ENCODE measurements at places on chromosomes 12 and 14. TPM values are rescaled to one million over a fixed set of nuclear protein-coding genes. Genes with fewer than 3 reads are reported as not detected.

GRCh38 chr14:45891417-45892080 is 638.5 kb upstream of the MIS18BP1 start:
- DNase-seq: no peak

GRCh38 chr12:89087149-89087825 is 265.0 kb downstream of the DUSP6 start:
- no peak for DNase-seq

DNA sequence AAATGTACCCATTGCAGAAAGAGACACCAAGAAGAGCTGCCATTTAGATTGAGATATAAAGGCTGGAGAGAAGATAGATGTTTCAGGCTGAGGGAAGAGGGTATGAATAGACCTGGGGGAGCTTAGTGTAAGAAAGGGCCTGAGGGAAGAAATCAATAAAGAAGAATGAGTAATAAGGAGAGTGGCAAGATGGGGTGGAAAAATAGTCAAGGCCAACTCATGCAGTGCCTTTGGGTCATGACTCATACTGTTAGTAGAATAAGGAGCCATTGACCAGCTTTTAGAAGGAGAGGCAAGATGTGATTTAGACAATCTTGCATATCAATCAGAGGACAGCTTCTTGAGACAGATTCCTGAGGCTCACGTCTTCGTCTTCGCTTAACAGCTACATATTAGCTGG is 287.5 kb downstream of the DUSP6 start:
- no peak for DNase-seq

DNA sequence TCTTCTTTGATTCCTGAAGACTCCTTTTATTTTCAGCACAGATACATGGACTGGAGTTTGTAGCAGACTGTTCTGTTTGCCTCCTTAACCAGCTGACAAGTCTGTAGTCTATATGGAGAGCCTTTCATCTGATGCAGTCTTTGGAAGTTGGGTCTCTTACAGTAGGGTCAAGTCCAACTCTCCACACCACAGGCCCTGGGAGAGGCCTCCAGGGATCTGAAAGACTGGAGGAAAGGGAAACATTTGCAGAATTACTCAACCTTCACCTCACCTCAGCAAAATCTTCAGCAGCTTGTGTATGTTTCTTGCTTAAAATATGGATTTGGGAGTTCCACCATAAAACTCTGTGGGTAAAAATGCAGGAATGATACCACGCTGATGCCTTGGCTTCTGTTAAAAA is 188.4 kb downstream of the MSRB3 start:
- no peak for DNase-seq

DNA sequence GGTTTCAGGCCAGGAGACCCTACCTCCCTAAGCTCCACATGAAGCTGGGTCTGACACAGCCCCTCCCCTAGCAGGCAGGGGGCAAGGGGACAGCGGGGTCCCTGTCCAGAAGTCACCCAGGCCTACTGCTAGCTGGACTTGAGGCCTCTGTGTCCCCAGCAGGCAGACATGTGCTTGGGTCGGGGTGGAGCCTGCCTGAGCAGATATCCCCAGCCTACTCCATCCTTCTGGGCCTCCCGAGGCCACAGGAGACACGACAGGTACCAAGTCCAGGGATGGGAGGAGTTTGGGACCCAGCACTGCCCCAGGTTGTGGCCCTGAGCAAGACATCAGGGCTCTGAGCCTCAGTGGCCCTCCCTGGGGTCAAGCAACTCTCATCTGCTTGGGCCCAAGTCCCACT is 105.2 kb upstream of the EIF5 start:
- no peak for DNase-seq

GRCh38 chr12:49827401-49828099 is 663 bp downstream of the NCKAP5L start:
- peak; percentile 87 for DNase-seq

DNA sequence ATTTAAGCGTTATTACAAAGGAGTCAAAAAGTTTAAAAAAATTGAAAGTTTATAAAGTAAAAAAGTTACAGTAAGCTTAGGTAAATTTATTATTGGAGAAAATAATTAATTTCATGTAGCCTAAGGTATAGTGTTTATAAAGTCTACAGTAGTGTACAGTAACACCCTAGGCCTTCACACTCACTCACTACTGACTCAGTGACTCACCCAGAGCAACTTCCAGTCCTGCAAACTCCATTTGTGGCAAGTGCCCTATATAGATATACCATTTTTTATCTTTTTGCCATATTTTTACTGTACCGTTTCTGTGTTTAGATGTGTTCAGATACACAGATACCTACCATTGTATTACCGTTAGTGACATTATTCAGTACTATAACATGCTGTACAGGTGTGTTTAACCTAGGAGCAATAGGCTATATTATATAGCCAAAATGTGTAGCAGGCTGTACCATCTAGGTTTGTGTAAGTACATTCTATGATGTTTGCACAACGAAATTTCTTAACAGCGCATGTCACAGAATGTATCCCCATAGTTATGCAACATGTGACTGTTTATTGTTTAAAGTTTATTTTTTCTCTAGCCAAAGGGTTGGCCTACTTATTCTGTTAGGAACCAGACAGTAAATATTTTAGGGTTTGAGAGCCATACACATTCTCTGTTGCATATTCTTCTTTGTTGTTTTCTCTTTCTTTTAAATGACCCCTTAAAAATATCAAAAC is 155.5 kb downstream of the PCNX1 start:
- no peak for DNase-seq

DNA sequence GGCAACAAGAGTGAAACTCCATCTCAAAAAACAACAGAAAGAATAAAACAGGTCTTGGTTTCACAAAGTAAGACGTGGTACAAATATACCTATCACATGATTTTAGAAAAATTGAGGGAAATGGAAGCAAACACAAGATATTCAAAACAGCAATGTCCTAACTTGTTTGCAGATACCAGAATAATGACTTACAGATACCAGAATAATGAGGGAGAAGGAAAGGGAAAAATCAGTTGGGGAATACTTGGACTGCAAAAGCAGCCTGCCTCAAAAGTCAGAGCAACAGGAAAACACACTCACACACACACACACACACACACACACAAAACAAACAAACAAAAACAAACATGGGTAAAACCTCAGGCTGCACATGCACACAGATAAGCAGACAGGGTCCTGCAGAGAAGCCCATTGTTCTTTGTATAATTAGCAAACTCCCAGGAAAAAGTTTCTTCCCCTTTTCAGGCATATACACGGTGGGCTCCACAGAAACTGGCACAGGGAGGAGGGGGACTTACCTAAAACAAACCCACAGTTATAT is 65.7 kb upstream of the CAPRIN2 start:
- DNase-seq: no peak

GRCh38 chr14:68160779-68161546 is 341.4 kb downstream of the RAD51B start:
- no peak for DNase-seq

DNA sequence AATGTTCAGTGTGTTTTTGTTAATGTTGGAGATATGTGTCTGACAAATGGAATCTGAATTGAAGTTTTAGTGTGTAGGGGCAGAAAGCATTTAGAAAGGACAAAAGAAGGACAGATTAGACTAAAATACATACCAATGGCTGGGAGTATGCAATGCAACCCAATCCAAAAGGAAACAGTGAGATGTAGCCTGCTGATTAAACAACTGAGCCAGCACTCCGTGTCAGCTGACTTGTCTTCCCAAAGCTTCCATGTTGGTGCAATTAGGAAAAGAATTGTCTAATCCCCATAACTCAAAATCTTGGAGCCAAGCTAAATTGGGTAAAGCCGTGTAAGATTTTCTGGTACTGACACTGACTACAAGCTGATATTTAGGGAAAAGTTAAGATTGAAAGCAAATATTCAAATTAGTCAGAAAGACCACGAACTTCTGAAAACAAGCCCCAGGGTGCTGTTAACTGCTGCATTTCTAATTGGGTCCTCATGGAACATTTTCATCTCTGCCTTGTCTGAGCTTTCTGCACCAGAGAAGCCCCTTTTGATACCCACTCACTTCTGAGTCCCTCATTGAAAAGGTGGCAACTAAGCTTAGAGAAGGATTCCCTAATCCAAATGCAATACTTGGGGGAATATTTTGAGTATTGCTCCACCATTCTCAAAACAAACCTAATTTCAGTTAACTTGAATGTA is 109.1 kb downstream of the DAD1 start:
- DNase-seq: no peak

Gene PLEKHG3
- 16.6 TPM for total RNA-seq

Gene SSTR1
- 0.43 TPM for total RNA-seq

Gene ITGA5
- 51.6 TPM for total RNA-seq
